ENCODE measurements at places on chromosomes 1 and 21.

DNA sequence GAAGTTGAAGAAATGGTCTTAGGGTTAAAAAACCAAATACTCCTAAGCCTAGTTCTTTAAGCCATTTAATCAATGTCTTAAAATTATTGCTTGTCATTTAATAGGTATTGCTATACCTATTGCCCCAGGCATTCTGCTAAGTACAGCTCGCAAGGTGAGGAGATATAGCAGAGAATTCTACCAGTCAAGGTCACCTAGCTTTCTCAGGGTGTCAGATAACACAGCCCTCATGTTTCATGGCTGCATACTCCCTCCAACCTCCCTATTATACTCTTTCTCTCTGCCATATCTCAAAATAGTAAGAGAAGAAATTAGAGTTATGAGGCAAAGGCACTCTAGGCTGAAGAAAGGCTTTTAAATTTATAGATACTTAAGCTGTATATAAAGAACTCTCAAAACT lies 68.4 kb upstream of the GPR88 start:
- DNase-seq = no peak

DNA sequence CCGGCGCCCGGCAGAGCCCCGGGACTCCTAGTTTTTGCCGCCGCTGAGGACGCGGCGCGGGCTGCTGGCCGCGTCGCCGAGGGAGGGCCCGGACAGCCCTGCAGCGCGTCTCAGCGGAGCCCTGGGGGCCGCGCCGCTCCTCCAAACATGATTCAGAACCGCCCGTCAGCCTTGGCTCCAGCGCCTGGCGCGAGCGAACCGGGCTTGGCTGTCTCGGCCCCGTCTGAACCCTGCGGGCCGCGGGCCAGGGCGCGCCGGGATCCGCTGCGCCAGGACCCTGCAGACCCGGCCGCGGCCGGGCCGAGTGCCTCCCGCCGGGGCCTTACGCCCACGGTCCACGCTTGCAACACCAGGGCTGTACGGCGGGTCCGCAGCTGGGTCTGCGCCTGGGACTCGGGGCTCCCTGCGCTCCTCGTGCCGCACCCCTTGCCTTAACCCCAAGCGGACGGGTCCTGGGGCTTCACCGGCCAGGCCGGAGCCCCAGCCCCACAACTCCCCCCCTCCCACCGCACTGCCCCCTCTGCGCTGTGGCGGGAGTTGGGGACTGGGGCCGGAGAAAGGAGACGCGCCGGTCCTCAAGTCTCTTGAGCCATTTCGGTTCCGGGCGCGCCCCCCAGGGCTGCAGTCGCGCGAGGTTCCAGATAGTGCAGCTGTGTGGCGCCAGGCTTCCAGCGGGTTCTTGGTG lies 48.4 kb upstream of the CD34 start:
- DNase-seq = no peak

DNA sequence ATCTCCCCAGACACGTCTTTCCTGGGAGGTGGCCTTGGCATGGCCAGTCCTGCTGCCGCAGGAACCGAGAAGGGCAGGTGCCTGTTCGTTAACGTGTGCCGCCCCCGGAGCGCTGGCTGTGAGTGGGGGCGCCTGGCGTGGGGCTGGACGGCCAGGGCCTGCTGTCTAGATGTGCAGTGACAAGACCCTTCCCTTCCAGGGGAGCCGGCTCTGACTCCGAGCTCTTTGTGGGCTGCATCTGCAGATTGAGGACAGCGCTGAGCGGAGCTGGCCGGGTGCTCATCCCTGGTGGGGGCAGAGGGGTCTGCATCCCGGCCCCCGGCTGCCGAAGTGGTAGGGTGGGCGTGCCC lies 13.0 kb downstream of the COL18A1 start:
- no peak for DNase-seq

- DNase-seq = no peak
Observed at GRCh38 chr21:36661511-36662309, 37.2 kb upstream of the SIM2 start.

DNA sequence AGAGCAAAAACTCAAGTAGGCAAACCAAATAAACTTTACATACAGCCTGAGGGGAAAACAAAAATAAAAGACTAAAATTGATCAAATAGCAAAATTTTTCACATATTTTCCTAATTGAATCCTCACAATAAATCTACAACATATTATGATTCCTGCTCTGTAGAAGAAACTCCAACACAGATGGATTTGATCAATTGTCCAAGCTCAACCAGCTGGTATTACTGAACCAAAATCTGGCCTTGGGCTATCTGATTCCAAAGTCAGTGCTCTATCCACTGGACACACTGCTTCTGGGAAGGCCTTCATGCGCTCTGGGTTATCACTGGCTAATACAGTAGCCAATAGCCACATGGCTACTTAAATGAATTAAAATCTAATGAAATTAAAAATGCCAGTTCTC lies 39.3 kb downstream of the PCNX2 start:
- no peak for DNase-seq

GRCh38 chr1:237713916-237714315 lies 176.8 kb downstream of the ZP4 start:
- DNase-seq = no peak

GRCh38 chr1:207455183-207455754 lies 1.1 kb downstream of the CR2 start:
- no peak for DNase-seq

- no peak for DNase-seq
Observed at GRCh38 chr1:221900678-221901077, 158.8 kb upstream of the DUSP10 start.

GRCh38 chr1:171484760-171485374 lies 463 bp upstream of the PRRC2C start:
- no peak for DNase-seq

DNA sequence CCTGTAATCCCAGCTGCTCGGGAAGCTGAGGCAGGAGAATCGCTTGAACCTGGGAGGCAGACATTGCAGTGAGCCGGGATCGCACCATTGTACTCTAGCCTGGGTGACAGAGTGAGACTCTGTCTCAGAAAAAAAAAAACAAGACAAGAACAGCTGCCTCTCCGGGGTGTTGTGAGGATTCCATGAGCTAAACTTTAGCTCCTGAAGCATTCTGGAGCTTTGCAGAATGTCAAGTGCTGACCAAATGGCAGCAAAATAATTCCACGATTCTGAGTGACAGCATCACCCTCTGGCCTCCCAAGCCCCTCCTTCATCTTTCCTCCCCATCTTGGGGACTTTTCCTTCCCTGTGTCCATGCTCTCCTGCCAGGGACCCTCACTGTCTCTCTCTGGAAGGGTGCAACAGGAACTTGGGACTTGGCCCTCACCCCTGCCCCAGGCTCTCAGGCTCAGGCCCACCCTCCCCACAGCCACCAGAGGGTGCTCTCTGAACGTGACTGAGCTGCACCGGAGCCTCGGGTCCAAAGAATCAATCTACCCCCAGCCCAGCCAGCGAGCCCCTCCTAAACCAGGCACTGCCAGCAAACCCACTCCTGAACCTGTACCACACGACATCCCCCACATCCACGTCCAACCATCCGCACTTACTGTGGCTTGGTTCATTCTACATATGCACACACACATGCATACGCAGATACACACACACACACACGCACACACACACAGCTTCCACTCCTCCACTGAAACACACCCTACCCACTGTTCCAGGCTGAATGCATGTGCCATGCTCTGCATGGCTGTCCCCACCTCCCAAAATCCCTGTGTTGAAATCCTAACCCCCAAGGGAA lies 45.7 kb downstream of the ACOT7 start:
- peak; percentile 55 for DNase-seq
